AG08395 (cell line): ENCODE measurements at places on chromosomes 12 and 14.

GRCh38 chr14:26846388-26846787, 248.6 kb upstream of the NOVA1 start:
- no peak for DNase-seq

GRCh38 chr12:68509242-68509641, 101.5 kb upstream of the RAP1B start:
- no peak for DNase-seq

DNA sequence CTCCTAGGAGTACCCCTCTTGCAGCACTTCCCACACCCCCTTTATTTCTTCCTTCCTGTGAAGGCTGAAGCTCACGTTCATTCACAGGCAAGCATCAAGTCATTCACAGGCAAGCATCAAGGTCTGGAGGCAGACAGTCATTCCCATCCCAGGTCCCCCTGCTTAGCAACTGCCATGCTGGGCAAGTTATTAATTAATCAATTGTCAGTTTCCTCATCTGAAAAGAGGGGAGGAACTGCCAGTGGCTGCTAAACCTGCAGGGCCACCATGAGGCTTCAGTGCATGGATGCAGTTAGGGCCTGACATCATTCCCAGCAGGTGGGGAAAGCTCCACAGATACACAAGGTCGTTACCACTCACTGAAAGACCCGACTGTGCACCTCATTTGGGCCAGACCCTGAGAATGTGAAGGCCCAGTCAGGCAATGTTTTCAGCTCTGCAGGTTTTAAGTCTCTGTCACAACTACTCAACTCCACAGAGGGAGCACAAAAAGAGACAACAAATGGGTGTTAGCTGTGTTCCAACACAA, 85.0 kb upstream of the GPR68 start:
- DNase-seq: no peak

DNA sequence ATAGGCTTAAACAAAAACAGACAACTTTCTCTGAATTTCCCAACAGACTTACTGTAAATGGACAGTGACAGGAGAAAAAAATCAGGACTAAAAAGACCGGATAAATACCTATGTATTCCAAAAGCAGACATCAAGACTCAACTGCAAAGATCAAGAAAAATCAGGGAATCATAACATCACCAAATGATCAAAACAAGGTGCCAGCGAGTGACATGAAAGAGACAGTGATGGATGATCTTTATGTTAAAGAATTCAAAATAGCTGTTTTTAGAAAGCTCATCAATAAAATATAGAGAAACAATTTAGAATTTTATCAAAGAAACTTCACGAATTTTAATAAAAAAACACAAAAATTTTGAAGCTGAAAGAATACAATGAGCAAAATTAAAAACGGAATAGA, 952.5 kb upstream of the ATXN7L3B start:
- no peak for DNase-seq

DNA sequence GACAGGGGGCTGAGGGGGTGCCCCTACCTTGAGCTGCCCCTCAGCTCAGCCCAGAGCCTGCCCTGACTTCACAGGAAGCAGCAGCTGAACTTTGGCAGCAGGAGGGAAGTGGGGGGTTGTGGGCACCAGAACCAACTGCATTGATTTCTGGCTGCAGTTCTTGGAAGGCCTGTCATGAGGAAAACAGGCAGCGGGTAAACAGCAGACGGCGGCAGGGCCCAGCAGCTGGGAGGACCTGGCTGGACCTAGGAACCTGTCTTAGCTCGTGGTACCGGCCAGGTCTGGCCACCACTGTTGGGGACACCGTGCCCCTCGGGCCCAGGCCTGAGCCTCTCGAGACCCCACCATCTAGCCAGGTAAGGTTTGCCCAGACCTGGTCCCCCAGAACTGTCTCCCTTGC, 154.2 kb upstream of the MYL2 start:
- no peak for DNase-seq

DNA sequence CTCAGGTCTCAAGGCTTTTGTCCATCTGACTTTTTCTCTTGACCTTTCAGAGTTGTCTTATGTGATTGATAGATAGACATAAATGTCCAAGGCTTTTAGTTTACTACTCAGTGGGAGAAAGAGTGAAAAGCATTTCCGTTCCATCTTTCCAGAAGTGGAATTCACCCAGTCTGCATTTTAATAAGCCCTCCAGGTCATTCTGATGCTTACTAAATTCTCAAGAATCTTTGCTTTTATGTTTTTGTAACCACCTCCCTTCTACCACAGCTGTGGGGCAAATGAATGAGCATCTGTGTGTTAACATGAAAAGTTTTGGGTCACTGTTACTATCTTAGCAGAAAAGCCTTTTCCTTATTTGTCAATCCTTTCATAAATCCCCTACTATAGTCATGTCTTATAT, 251.4 kb downstream of the LRIG3 start:
- peak; percentile 54 for DNase-seq

- DNase-seq: no peak
These were observed 1366.6 kb downstream of the FSCB start for GRCh38 chr14:43140453-43140852.

DNA sequence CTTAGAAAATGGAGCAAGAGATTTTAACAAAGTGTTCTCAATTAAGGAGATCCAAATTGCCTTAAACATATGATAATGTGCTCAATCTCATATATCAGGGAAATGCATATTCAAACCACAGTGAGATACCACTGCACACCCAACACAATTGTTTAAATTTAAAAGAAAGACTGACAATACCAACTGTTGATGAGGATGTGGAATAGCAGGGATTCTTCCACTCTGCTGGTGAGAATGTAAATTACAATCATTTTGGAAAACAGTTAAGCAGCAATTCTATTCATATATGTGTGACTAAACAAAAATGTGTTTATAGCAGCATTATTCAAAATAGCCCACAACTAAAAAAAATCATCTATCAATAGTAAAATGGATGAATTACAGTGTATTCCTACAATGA, 144.2 kb downstream of the KICS2 start:
- DNase-seq: no peak

DNA sequence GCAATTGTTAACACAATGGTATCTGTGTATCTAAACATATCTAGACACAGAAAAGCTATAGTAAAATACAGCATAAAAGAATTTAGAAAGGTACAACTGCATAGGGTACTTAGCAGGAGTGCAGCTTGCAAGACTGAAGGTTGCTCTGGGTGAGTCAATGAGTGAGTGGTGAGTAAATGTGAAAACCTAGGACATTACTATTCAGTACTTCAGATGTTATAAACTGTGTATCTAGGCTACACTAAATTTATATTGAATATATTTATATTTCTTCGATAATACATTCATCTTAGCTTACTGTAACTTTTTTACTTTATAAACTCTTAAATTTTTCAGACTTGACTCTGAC, 409.0 kb upstream of the DCN start:
- no peak for DNase-seq

- DNase-seq: no peak
These were observed 73.2 kb downstream of the SETD3 start for GRCh38 chr14:99407416-99407815.

DNA sequence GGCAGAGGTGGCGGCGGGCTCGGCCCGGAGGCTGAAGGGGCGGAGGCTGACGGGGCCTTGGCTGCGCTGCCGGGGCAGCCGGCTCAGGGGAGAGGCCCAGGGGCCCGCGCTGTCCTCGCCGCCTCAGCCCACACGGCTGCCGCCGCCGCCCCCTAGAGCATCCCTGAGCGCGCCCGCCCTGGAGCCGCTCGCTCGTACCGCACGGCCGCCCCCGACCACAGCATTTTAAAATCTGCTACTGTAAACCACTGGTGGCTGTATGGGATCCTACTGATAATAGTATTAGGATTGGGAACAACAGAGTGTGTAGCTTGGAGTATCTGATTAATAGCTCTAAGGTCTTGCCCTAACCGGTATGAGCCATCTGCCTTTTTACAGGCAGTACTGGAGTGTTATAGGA, 22.2 kb upstream of the EDDM3A start:
- DNase-seq: no peak
